Activated CD4-positive, alpha-beta T cell treated with anti-CD3 and anti-CD28 coated beads for 1 hour (primary cell): ENCODE measurements at places on chromosomes 12 and 14.

GRCh38 chr14:96275177-96276112 lies 19.4 kb downstream of the BDKRB1 start:
- peak; percentile 49 for DNase-seq

- no peak for DNase-seq
Measured at GRCh38 chr14:30153717-30154116, 226.1 kb upstream of the PRKD1 start.

DNA sequence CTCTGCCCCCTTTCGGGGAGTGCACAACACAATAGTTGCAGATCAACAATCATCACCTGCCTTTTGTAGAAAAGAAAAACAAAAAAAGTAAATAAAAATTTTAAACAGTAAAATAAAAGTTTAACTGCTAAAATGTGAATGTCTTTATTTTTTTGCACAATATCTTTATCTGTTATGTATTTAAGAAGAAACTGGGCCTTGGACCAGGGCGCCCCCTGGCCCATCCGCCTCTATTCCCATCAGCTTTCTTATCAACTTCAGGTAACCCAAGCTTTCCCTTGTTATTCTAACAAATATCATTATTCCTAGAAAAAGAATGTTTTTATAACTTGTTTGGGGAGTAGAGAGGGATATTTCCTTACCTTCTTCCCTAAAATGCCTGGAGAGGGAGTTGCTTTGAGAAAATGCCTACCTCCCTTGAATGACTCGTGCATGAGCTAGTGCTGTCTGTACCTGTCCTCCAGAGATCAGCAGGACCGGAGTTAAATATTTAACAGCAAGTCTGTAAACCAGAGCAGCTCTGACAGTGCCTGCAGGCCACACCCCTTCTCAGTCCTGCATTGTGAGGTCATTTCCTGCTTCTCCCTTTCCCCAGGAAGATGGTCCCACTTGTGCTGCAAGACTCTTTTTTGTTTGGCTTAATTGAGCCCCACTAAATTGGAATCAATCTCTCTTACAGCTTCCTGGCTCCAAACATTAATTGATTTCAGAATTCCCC lies 192.8 kb upstream of the RGS6 start:
- DNase-seq = no peak

DNA sequence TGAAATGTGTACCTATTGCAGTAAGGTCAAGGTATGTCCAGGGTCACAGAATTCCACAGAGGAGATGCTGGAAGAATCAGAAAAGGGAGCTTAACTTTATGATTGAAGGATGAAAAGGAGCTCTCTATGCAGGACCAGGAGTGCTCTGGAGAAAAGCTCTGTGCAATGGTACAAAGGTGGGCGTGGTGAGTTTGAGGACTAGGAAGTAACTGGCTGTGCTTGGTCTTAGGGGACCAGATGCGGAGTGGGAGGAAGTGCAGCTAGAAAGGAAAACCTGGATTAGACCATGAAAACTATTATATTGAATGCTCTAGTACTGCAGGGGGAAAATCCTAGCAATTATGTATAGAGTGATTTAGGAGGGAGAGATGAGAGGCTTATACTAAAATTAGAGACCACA lies 56.8 kb downstream of the BTG1 start:
- no peak for DNase-seq

GRCh38 chr12:94561943-94562411 lies 88.4 kb downstream of the TMCC3 start:
- DNase-seq = no peak

GRCh38 chr14:105913221-105913620 lies 386.8 kb downstream of the TMEM121 start:
- DNase-seq = no peak

DNA sequence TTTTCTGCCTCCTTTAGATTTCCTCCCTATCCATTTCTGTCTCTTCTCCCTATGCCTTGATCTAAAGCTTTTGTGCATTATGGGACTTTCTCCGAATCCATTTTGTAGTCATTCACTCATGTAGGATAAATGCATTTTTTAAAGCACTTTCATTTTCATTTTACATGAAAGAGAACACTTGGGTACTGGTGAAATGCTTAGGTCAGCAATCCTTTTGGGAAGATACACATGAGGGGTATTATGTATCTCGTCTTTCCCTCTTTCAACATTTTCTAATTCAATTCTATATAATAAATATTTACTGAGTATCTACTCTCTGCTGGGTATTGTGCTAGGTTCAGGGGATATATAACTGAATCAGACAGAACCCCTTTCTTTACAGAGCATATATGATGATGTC lies 577.6 kb downstream of the NRXN3 start:
- no peak for DNase-seq

GRCh38 chr14:50770586-50770985 lies 60.4 kb downstream of the NIN start:
- no peak for DNase-seq

DNA sequence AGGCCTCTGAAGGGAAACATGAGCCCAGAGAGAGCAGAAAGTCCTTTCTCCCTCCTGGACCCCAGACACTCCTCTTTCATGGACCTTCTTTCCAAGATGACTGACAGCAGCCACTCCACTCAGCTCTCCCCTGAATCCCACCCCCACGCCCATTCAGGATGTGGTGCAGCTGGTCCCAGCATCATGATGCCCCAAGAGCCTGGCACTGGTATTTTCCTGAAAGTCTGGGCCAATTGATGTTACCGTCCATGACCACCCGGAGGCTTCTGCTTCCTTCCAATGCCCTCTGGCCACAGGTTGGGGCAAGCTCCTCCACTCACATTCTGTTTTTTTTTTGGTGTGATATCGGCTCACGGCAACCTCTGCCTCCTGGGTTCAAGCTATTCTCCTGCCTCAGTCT lies 112.6 kb downstream of the CALM1 start:
- no peak for DNase-seq

- no peak for DNase-seq
Measured at GRCh38 chr12:46808955-46809697, 16.7 kb downstream of the SLC38A4 start.

DNA sequence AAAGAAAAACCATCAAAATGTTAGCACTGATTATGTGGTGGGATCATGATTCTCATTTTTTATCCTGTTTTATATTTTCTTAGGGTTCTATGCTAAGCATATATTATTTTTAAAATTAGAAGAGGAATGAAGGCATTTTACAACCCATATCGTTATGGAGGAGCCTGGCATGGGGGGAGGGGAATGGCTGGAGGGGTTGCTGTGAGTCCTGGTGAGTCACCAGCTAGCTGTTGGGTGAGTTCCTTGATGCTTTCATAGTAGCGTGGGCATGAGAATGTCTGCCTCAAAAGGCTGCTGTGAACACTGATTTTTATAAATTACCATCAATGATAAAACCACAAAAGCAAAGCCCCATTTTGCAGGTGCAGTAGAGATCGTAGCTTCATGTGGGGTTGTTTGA lies 46.9 kb downstream of the C14orf132 start:
- DNase-seq = no peak

- DNase-seq = no peak
Measured at GRCh38 chr14:26286081-26286912, 311.5 kb downstream of the NOVA1 start.

- no peak for DNase-seq
Measured at GRCh38 chr12:94111302-94111701, 37.1 kb upstream of the PLXNC1 start.

DNA sequence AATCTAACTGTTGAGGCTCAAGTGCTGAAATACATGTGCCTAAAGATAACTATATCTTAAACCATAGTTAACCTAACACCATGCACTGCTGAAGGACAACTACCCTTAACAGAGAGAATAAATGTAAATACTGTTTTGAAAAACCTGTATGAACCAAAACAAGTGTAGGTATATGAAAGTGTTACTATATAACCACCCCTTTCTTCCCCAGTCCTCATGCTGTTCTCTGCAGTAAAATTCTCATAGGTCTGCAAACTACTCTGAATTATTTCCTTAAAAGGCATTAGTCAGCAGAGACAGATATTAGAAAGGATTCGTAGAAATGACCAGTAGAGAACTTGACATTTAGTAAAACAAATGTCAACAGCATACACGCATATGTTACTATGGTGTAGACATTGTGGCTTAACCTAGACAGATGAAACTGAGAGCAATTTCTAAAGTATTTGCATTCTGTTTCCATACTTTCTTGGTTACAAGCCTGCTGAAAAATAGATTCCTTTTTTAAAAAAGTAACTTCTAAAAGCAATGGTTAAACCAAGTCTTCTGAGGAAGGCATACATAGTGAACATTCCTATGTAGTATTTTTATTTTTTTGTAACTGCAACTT lies 13.9 kb downstream of the CSRP2 start:
- DNase-seq = no peak

- no peak for DNase-seq
Measured at GRCh38 chr14:86902176-86902950, 1090.6 kb downstream of the GALC start.

- DNase-seq = no peak
Measured at GRCh38 chr12:126807312-126807865, 1459.6 kb upstream of the TMEM132C start.

DNA sequence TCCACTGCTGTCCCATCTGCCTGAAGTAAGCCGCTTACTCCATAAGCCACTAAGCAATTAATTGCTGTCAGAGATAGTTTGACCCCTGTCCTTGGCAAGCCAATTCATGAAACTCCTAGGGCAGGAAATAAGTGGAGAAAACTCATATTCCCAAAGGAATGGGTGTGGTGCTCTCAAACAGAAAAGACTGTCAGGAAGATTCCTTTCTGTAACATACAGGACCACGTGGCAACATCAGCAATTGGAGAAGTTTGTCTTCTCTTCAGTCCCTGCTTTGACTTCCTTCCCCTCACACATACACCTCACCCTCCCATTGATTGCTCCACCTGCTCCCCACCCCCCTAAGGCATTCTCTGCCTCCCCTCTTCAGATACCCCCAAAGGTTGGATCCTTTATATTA lies 36.2 kb upstream of the MDM1 start:
- no peak for DNase-seq

GRCh38 chr12:29698756-29699155 lies 85.0 kb downstream of the TMTC1 start:
- DNase-seq = no peak

GRCh38 chr12:40106202-40106533 lies 287 bp upstream of the SLC2A13 start:
- no peak for DNase-seq

DNA sequence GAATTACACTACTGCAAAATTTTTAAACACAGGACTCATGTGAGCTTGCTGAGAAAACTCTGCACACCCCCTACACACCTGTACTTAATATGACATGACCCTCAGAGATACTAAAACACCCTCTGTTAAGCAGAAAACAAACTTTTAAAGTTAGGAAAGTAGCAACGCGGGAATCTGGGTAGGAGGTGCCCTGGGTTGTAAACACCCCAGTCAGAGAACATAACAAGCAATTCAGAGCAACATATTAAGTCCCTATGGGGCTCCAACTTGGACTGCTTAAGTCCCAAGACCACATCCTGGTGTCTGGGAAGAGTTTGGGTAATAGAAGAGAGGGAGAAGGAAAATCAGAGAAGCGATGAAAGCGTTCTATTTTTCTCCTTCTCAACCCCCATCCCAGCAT lies 1.2 kb downstream of the ATF7 start:
- no peak for DNase-seq

- DNase-seq = no peak
Measured at GRCh38 chr14:80930836-80931389, 10.6 kb downstream of the CEP128 start.

- DNase-seq = no peak
Measured at GRCh38 chr12:95977764-95978305, 18.3 kb downstream of the HAL start.

DNA sequence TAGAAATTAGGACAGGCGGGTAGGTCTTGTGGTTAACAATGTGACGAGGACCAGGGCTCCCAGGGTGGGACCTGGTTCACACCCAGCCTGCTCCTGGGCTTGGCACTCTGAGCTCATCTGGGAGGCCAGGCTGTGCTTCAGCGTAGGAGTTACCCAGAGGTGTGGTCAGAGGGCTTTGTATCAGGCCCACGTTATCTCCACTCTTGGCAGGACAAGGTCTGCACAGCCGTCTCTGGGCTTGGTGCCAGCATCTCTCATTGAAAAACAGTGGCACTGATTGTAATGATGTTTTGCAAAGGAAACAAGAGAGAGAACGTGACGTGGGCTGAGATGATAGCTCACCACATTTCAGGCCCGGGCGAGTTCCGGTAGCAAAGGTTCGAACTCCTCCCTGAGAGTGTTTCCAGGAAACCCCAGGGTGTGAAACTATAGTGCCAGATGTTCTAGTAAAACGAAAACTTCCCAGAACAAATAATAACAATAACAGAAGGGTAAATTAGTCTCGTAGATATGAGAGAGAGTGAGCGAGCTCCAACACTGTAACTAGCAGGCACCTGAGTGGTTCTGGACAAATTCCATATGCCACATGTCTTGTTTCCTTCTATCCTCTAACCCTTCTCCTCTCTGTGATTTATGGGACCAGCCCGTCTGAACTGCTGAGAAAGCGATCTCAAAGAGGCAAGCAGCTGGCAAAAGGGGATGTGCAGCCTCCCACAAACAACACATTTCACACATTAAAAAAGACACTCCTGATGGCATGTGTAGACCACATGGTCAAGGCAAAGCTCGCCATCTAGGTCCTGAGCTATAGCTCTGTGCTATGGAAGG lies 227.3 kb downstream of the KTN1 start:
- peak; percentile 58 for DNase-seq

- DNase-seq = no peak
Measured at GRCh38 chr12:116380108-116380507, 102.6 kb upstream of the MED13L start.

- no peak for DNase-seq
Measured at GRCh38 chr12:106682594-106683234, 91.8 kb upstream of the RIC8B start.

- no peak for DNase-seq
Measured at GRCh38 chr12:46965880-46966279, 113.5 kb upstream of the PCED1B start.

DNA sequence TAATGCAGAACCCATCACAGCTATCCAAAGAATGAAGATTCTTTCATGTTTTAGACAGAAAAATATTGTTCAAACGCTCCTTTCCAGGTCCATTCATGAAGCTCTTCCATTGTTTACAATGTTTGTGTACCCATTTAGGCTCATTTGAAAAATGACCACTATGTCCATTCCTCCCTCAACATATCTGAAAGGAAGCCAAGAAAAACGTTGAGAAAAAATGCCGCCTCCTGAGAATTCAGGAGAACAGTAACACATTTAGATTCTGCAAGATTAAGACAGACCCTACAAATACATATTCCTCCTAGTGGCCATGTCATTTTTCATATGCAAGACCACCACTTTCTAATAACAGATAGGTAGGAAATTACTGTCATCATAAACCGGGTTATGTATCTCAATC lies 124.4 kb downstream of the SLC25A21 start:
- DNase-seq = no peak

- no peak for DNase-seq
Measured at GRCh38 chr14:39974036-39974435, 541.8 kb upstream of the FBXO33 start.

GRCh38 chr14:100537446-100538350 lies 49.5 kb downstream of the BEGAIN start:
- peak; percentile 6 for DNase-seq

- no peak for DNase-seq
Measured at GRCh38 chr14:49947506-49947905, 54.6 kb downstream of the ARF6 start.

- DNase-seq = no peak
Measured at GRCh38 chr12:27163048-27163715, 80.8 kb upstream of the C12orf71 start.

- DNase-seq = no peak
Measured at GRCh38 chr12:74455429-74455828, 82.2 kb upstream of the ATXN7L3B start.
